K562 (cell line): ENCODE measurements at places on chromosomes 2 and 18. TPM values are rescaled to one million over a fixed set of nuclear protein-coding genes. Genes with fewer than 3 reads are reported as not detected.

DNA sequence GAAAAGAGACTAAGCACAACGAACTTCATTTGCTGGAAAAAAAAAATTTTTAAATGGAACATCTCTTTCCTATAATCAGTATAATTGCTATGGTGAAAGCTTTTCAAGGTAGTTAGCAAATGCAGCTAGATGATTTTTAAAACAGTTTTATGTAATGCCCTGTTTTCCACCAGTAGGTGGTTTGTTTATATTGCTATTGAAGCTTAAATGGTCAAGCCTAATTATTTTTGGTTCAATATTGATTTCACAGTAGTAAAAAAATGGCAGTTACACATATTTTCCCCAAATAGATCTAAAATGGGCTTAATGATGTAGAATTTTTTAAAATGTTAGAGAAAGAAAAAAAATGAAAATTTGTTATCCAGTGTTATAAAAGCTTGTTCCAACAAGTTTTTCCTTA, 70.2 kb downstream of the CDH19 start:
- no peak overlapping the region for H3K27ac ChIP-seq
- no peak overlapping the region for H3K4me3 ChIP-seq
- DNase-seq = no peak
- no peaks in the 10 kb centered on the region for H3K36me3 ChIP-seq
- no peaks in the 10 kb centered on the region for H3K27me3 ChIP-seq
- H3K4me1 ChIP-seq = no peaks in the 10 kb centered on the region

GPR45 gene
- not detected in 2 replicates for total RNA-seq

- H3K4me1 ChIP-seq = peaks cover 31% of the 10 kb centered on the region
- no peak overlapping the region for H3K4me3 ChIP-seq
- no peak overlapping the region for H3K27ac ChIP-seq
- peaks cover 60% of the 10 kb centered on the region for H3K36me3 ChIP-seq
- DNase-seq = no peak
These were observed 5.1 kb downstream of the CNNM3 start for GRCh38 chr2:96821113-96821675.

- DNase-seq = no peak
- H3K4me1 ChIP-seq = no peaks in the 10 kb centered on the region
- H3K36me3 ChIP-seq = no peaks in the 10 kb centered on the region
- no peak overlapping the region for H3K27ac ChIP-seq
These were observed 105.4 kb downstream of the ACOXL start for GRCh38 chr2:110837446-110838409.

DNA sequence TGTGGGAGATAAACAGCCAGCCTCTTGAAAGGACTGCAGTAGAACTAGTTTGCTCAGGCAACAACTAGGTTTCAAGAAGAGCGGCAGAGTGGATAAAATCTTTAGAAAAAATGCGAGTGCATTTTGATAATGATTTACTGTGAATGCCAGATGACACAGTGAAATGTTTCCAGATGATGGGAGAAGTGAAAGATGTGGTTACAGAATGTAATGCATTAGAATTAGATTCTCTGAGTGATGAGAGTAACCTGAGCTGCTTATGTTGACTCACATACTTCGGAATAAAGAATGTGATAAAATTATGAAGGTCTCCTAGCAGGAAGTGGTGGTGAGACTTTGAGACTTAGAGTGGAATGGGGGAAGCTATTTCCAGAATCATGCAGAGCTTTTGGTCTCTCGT, 184.3 kb downstream of the GULP1 start:
- H3K4me3 ChIP-seq = no peak overlapping the region
- no peak overlapping the region for H3K27ac ChIP-seq
- no peaks in the 10 kb centered on the region for H3K36me3 ChIP-seq
- no peaks in the 10 kb centered on the region for H3K4me1 ChIP-seq
- DNase-seq = no peak
- no peaks in the 10 kb centered on the region for H3K27me3 ChIP-seq

GAREM2 gene
- 11.5 and 12.4 TPM in 2 replicates for total RNA-seq

- H3K4me1 ChIP-seq = peaks cover 34% of the 10 kb centered on the region
- H3K36me3 ChIP-seq = no peaks in the 10 kb centered on the region
- no peak overlapping the region for H3K4me3 ChIP-seq
- H3K27ac ChIP-seq = peak overlapping the region; percentile 50; the same call in 2 of the 3 replicates
- no peaks in the 10 kb centered on the region for H3K27me3 ChIP-seq
- DNase-seq = peak; percentile 80
These were observed 48.7 kb upstream of the C1GALT1C1L start for GRCh38 chr2:43724728-43725526.

DNA sequence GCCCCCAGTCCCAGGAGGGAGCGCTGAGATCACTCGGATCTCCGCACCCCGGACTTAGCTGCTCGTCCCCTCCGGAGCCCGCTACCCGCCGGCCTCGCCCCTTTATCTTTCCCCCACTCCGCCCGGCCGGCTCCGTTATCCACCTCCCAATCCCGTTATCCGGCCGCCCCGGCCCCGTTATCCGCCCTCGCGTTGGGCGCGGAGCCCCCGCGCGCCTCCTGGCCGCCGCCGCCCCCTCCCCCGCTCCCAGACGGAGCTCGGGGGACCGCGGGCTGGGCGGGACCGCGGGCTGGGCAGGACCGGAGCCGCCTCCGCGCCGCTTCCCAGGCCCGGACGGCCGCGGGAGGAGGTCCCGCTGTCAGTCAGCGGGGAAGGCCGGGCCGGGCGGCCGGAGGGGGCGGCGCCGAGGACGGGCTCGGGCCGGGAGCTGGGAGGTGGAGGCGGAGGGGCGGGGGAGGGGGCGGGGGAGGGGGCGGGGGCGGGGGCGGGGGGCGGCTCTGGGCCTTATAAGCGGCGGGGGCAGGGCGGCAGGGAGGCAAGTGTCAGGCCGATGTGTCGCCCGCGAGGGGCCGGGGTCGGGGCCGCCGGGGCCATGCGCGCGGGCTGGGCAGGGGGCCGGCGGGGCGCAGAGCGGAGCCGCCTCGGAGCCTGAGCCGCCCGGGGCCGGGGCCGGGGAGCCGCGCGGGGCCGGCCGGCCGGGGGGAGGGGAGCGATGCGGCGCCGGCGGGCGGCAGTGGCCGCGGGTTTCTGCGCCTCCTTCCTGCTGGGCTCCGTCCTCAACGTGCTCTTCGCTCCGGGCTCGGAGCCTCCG, at the start of gene PKDCC:
Gene PKDCC (plus strand): TSS at position 534 of the 811 bp plus-strand sequence. CDS start 179 bp downstream, at position 713.
- H3K4me1 ChIP-seq = peaks cover 18% of the 10 kb centered on the region
- H3K27ac ChIP-seq = no peak within 1 kb of the TSS
- peak within 1 kb of the TSS; percentile 42 for H3K4me3 ChIP-seq
- no peaks in the 10 kb centered on the region for H3K36me3 ChIP-seq

POTEI gene
- total RNA-seq = 3.7 and 3.9 TPM in 2 replicates

REG1A gene
- 3.1 and 4.9 TPM in 2 replicates for total RNA-seq

DNA sequence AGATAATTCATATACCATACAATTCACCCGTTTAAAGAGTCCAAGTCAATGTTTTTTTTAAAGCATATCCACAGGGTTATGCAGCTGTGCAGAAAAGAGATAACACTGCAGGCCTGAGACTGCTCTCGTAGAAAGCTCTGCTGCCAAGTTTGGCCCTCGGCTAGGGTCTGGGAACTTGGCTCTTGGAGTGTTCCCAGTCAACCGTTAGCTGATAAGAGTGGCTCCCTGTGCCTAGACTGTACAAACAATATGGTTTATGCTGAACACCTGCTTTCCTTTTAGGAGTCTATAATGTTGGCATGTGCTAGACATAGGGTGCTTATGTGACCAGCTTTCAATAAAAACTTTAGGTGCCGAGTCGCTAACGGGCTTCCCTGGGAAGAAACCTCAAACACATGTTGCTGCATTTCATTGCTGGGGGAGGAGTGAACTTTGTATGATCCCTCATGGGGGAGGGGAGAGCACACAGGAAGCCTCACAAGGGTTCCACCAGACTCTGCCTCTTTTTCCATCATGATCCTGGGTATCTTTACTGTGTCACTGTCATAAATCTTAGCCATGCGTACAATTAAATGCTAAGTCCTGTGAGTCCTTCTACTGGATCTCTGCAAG, 34.7 kb downstream of the RFX8 start:
- no peaks in the 10 kb centered on the region for H3K36me3 ChIP-seq
- peaks cover 7% of the 10 kb centered on the region for H3K4me1 ChIP-seq
- H3K27ac ChIP-seq = no peak overlapping the region
- no peak for DNase-seq
- H3K4me3 ChIP-seq = no peak overlapping the region

GKN2 gene
- not detected in 2 replicates for total RNA-seq
